ENCODE measurements at places on chromosomes 2 and 18.

DNA sequence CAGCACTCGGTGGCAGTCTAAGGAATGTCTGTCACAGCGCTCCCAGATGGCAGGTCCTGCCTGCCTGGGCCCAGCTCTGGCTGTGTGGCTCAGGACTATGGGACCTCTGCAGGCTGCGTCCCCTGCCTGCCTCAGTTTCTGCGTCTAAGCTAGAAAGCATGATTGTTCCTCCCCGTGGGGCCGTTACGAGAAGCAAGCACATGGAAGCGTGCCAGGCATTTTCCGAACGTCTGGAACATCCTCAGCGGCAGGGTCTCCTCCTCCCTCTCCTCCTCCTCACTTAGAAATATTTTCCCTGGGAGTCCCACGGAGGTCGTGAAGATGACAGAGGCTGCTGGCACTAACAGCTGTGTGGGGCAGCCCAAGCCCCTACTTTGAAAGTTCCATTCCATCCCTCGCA lies 43.3 kb downstream of the LRRFIP1 start:
- DNase-seq = no peak

DNA sequence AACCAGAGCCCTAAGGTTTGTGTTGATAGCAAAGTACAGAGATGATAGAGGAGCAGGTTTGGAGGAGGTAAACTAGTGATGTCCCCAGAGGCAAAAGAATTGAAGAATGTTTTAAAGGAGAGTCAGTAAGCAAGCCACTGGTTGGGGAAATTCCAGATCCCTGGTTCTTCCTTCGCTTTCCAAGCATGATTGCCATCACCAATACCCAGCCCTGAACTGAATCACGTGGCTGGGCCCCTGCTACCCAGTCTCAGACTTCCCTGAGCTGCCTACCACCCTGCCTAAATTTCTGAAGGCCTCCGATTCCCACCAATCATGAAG lies 310.8 kb upstream of the STON1 start:
- no peak for DNase-seq

- DNase-seq = no peak
These were observed 16.4 kb upstream of the CYS1 start for GRCh38 chr2:10096641-10097040.

- DNase-seq = no peak
These were observed 19.9 kb downstream of the QPCT start for GRCh38 chr2:37364351-37364750.

DNA sequence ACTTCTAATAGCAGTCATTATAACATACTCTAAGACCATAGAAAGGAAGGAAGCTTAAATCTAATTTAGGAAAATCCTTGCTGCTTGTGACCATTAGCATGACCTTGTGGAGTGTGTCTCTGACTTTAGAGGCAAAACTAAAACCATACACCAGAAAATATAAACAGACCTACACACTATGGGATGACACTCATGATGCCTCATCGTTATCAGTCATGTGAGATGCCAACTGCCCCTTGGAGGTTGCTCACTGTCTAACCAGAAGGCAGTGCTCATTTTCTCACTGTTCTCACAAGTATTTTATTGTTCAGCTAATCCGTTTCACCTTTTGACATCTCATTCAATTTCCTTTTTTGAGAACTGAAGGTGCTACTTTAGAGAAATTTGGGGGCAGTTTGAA lies 376.9 kb downstream of the RND3 start:
- DNase-seq = no peak

- DNase-seq = no peak
These were observed 48.1 kb upstream of the CNOT11 start for GRCh38 chr2:101204400-101205115.

DNA sequence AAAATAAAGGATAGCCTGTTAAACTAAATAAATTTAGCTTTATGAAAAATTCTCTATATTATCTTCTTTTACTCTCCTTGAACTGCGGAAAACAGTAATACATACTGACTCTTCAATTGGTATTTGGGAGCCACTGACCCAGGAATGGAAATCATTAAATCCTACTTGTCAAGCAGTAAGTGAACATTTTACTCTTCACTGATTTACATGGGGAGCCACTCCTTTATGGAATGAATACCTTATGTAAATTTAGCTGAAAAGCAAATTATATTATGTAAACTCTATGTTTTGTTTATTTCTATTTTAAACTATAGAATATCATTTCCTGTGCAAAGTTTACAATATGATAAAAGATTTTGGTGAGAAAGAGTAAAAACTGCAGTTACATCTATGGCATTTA lies 85.2 kb downstream of the STRADB start:
- no peak for DNase-seq

All from stimulated activated CD4-positive, alpha-beta T cell treated with anti-CD3 and anti-CD28 coated beads, TNF-alpha, amount 100 ng/mL, for 1 hour (primary cell).